ENCODE measurements at places on chromosomes 5 and 9.

DNA sequence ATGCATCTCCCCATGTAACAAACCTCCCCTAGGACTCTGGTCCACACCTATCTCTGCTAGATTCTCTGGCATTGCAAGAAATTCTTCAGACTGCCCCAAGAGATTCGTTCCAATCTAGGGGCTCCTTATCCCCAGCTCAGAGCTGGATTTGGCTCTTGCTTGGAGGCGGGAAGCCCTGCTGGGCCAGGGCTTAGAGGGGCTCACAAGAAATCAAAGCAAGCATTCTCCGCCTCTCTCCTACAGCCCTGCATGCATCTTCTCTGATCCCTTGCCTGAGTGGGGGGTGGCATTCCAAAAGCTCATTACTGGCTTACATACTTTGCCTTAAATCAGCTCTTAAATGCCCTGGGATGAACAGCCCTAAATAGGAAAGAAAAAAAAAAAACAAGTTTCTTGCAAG lies 75.8 kb downstream of the KCNIP1 start:
- no peak for DNase-seq

DNA sequence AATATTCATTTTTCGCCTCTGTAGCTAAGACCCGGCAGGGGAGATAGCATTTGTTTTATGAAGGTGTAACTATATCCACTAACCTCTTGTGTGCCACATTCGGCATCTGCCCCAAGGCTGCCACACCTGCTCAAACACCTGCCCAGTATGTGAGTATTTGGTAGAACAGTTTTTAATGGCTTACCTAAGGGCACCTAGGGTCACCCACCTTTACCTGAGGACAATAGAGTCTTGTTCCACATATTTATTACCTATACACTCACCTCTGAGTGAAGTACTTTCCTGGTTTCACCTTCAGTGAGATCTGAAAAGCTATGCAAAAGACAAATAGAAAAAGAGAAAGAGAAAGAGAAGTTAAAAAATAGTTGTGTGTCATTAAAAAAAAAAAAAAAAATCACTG lies 68.0 kb upstream of the PIP5K1B start:
- no peak for DNase-seq

DNA sequence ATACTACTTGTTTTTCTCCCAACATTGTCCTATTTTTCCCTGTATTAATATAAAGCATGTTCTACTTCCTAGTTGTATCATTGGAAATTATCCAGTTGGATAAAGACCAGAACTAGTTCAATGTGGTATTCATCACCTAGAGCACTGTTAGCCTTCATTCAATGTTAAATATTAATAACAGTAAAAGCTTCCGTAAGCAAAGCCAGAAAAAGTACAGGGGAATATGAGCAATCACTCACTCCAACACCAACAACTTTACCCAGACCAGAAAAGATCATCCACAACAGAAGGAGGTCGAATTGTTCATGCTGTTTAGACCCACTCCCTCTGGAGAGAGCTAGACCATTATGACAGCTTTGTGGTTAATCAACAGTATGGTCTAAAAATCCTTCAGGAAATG lies 728.4 kb downstream of the MAT2B start:
- no peak for DNase-seq

DNA sequence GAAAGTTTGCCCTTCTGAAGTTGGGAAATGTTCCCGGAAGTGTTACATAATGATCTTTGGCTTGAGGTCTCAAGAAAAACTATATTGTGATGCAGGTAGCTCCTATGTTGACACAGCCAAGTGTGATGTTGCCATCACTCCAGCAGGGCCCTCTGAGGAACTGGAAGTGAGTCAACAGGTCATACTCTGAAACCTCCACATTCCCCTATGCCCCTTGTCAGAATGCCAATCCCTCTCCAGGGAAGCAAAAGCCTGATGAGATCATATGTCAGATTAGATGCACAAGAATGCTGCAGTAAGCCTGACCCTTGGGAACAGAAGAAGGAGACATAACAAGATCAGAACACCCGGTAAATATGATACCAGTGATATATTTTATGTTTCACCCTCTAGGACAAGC lies 66.8 kb upstream of the ITGA2 start:
- DNase-seq, result no peak

DNA sequence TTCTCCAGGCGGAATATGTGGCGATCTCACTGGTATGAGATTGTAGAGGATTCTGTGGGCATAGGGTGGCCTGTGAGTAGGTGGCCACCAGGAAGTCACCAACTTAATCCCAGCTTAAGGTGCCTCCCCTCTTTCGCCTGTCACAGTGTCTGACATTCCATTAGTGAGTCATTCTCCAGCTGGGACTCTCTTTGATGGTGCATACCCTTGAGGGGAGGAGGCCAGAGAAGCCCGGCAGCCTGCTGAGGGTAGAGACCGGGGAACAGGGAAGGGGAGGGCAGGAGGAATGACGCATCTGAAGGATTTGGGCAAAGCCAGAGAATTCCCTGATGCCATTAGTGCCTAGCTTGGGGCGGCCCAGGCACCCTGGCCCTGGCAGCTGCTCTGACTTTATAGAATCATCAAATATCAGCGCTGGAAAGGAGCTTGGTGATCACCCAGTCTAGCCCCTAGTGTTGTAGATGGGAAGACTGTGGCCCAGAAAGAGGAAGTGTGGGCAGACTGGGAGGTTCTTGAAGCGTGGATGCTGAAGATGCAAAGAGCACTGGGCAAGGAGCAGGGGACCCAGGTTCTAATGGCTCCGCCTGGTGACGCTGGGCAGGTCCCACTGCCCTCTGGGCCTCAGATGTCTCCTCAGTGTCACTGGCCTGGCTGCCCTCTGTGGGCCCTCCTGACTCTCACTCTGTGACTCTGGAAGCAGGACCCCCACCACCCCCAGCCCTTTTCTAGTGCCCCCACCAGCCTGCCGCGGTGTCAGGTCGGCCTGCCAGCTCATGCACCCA lies 41.4 kb downstream of the DAB2IP start:
- peak; percentile 75 for DNase-seq

DNA sequence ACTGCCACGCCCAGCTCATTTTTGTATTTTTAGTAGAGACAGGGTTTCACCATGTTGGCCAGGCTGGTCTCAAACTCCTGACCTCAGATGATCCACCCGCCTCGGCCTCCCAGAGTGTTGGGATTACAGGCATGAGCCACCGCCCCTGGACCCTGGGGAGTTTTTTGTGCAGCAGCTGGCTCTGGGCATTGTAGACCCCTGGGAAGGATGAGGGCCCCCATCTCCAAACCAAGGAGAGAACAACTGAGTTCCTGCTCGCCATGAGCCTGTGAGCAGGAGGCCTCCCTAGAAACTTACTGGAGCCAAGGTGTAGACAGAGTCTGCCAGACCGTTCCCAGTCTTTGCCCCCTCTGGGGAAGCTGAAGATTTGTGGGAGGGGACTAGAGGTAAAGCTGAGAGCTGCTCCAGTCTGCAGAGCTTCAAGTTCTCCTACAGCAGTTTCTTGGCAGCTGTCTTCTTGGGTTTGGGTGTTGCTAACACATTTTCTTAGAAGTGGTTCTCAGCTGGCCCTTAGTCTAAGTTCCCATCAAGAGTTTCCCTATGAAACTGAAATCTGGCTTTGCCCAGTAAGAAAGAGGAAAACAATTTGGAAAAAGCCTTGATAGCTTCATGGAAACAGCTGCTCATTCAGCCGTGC lies 12.4 kb downstream of the NUDT2 start:
- no peak for DNase-seq

DNA sequence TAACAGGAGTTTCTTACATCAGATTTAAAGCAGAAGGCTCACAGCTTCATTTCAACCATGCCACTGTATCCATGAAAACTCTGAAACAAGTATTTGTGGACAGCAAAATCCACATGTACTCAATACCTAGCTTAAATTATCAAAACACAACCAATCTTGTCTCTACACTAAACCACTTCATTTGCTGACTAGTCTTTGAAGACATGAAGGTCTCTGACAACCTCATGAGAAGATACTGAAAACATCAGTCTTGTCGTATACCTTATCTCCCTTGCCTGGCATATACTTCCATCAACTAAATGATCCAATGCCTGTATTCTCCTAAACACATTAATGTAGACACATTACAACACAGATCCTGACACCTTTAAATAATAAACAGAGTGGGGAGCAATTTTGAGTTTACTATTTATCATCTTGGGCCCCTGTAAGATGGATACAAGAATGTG lies 2.9 kb downstream of the RPS23 start:
- no peak for DNase-seq

- no peak for DNase-seq
Observed at GRCh38 chr5:119336845-119337580, 18.8 kb upstream of the TNFAIP8 start.

- DNase-seq, result no peak
Observed at GRCh38 chr5:109234381-109234780, 175.4 kb downstream of the PJA2 start.

- DNase-seq, result no peak
Observed at GRCh38 chr5:65086234-65086890, 317.6 kb downstream of the CWC27 start.

GRCh38 chr5:179187229-179187678 lies 127.1 kb downstream of the ZNF354C start:
- DNase-seq, result no peak

DNA sequence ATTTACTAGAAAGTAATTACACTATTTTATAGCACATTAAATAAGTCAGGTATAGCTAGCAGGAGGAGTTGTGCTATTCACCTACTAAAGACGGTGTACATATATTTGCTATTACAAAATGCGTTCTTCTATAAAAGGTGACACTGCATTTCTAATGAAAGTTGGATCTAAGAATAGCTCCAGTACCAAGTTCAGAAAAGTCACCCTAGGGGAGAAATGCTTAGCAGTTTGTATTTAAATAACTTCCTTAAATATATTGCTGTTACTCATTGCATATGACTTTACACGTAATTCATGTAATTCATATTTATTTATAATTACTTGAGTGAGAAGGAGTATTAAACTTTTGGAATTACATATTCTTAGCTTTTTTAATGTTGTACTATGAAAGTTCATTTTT lies 7.0 kb upstream of the SUB1 start:
- no peak for DNase-seq

- DNase-seq, result no peak
Observed at GRCh38 chr9:22047596-22047995, 38.5 kb upstream of the CDKN2B start.

GRCh38 chr5:174355208-174355612 lies 309.7 kb downstream of the NSG2 start:
- DNase-seq, result no peak

DNA sequence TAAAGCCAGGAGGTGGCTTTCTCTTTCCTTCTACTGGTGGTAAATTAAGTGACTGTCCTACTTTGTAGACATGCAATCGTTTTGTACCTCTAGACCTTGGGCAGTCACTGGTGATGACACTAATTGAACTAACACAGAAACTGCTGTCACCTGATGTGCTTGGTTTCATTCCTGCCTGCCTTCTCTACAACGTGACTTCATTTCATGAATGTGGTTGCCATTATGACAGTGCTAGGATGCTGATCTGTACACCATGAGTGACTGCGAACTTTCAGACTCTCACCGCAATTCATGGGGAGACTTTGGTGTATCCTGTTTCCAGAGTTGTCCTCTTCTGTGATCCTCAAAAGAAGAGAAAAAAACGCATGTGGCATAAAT lies 47.5 kb downstream of the UBE2QL1 start:
- no peak for DNase-seq

- no peak for DNase-seq
Observed at GRCh38 chr9:111917201-111917600, 20.6 kb downstream of the UGCG start.

- no peak for DNase-seq
Observed at GRCh38 chr5:96629774-96630173, 32.4 kb upstream of the CAST start.

DNA sequence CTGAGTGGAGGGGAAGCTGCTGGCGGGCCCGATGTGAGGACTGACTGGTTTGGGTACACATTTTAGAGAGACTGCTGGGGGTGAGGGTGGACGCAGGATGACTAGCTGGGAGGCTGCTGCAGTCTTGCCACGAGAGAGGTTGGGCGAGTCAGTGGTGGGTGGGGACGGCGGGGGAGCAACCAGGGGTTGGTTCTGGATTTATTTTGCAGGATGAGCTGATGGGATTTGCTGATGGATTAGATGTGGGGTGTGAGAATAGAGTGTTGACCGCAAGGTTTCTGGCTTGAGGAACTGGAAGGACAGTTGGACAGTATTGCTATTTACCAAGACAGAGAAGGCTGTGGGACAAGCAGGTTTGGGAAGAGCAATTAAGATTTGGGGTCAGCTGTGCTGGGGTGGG lies 5.8 kb upstream of the NDST1 start:
- DNase-seq, result no peak

DNA sequence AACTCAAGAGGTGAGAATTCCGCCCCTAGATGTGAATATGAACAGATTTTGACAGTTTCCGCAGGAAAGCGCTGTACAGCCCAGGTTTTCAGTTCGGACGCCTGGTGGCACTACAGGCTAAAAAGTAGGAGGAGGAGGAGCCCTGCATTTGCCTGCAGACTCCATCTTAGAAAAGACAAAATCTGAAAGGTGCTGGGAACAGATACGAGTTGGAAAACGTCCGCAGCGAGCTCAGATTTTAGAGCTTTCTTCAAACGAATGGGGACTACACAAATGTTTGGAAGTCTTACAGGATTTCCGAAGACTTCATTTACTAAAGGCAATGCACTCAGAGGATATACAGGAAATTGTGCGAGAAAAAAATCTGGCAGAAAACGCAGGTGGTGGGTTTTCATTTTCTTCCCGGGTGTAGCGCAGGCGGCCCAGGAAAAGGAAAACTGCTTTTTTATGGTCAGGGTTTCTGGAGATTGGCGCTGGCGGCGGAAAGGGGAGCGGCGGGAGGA lies 9.9 kb upstream of the PCDHB2 start:
- DNase-seq, result no peak

- DNase-seq, result no peak
Observed at GRCh38 chr5:54445691-54446378, 9.7 kb upstream of the HSPB3 start.

GRCh38 chr5:88825584-88826315 lies 57.2 kb downstream of the MEF2C start:
- DNase-seq, result no peak

- DNase-seq, result no peak
Observed at GRCh38 chr9:19946441-19947109, 157.7 kb upstream of the SLC24A2 start.

DNA sequence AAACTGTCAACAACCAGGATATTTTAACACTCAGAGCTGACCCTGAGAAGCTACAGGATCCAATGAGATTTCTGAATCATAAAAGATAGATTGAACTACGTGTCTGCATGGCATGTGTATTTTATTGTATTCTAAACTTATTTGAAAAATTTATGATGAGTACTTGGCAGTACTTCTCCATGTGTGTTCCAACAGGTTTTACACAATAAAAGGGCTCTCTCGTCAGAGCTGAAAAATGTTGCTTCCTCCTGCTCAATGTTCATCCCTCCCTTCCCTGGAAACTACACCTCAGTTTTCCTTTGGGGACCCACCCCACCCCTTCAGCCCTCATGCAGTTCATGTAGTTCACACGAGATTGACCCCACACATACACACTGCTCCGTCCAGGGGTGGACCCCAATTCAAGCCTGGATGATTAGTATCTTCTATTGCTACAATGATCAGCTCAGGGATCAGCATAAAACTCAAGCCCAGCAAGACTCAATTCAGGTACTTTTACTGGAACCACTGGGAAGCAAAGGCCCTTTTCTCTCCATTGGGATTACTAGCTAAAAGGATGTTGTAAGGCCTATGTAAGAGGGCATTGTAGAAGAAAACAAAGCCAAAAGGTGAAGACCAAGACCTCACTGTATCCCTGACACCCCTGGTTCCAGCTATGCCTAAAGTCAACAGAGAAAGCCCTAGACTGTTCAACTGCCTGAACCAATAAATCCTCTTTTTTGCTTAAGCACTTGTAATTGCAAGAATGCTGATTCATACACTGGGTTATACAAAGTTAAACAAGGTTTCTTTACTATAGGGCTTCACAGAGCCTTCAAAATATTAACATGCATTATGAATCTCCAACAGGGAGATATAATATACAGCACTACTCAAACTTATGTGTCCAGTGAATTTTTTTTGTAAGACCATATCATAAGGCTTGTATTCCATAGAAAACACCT lies 112.6 kb downstream of the SAXO1 start:
- DNase-seq, result no peak

Data from aorta (tissue), 5 donors.